ENCODE measurements at places on chromosomes 6 and 20.

GRCh38 chr20:49868964-49869363 is 46.4 kb downstream of the SPATA2 start:
- no peak for DNase-seq

DNA sequence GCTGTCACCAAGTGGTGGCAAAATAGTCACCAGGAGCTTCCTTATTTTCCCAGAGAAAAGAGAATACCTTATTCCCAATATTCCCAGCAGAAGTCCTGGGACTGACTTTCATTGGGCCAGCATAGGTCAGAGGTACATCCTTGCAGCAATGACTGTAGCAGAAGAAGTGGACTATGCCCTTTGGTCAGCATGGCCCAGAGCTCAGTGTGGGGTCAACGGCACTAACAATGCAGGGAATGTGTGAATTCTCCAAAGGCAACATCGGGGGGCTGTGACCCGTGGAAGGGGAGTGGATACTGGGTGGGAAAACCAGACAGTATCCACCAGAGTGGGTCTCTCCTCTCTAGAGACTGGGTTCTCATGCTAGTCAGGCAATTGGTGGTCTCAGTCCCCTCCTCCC is 15.6 kb upstream of the LBP start:
- no peak for DNase-seq

- DNase-seq: no peak
Measured at GRCh38 chr20:38630727-38631126, 29.1 kb downstream of the ARHGAP40 start.

DNA sequence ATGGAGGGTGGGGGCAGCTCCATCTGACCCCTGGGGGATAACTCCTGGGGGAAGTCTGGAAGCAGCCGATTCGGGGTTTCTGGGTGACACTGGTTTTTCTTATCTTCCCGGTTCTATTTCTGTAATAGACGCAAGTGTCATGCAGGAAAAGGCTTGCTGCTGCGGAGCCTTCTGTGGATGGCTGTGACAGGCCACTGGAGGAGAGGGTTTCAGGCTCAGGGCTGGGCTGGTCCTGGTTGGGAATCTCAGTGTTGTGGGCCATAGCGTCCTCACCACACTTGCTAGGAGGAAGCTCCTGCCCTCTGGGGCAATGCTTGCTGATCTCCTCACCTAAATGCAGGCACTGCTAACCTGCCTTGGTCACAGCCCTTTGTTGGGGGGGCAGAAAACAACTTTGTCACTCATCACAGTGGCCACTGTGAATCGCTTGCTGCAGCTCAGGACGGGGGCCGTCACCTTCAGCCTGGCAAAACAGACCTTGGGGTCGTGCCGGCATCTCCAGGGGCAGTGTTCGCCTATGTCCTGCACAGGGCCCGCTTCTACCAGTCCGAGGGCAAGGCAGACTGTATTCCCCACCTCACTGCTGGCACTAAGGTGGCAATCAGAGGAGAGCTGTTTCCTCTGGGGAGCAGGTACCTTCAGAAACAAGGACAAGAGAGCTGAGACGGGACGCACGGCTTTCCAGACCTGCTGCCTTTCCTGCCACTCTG is 4.4 kb upstream of the TUBB1 start:
- DNase-seq: no peak

GRCh38 chr6:146359131-146359530 is 184.5 kb upstream of the RAB32 start:
- DNase-seq: no peak

GRCh38 chr6:164166515-164166914 is 752.0 kb downstream of the QKI start:
- DNase-seq: no peak

- no peak for DNase-seq
Measured at GRCh38 chr6:93418033-93418407, 1.3 kb downstream of the EPHA7 start.

GRCh38 chr6:42313038-42313437 is 95.4 kb upstream of the MRPS10 start:
- DNase-seq: no peak

DNA sequence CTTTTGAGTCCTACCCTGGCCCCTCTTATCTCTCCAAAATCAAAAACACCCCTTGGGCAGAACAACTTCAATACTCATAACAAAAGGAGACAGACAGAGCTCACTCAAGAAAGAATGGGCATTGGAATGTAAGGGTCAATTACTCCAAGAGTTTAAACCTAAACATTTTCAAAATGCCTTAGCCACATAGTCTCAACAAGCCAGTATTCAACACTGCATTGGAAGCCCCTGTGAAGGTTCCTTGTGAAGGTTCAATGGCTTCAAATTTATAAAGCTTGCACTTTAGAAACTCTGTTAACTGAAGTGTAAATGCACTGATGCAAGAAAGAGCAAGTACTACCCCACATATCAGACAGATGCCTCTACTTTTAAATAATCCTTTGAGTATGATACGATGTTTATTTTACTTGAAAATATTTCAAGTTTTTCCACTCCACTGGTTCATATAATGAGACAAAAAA is 139.1 kb upstream of the LAMP5 start:
- no peak for DNase-seq

All from activated naive CD4-positive, alpha-beta T cell treated with anti-CD3 and anti-CD28 coated beads, Interleukin-2, amount 10 ng/mL, durations not matched to agents 7 days and 5 days (primary cell).